NCI-H774 (cell line): ENCODE measurements at places on chromosomes 1 and 21.

DNA sequence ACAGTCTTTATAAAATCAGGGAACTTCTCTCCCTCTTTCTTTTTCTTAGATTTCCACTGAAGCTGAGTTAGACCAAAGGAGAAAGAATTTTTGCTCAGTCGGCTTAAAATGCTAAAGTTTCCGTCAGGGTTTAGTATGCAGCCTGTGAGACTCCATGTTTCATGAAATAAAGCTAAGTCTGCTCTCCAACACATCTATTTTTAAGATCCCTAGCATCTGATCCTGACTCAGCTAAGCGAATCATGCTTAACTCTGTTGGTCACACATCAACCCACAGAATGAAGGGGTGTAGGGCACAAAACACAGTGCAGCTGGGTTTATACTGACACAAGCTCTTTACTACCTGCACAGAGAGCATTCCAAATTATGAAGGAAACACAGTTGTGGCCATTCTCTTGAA is 102.4 kb upstream of the ZNF281 start:
- no peak for DNase-seq

DNA sequence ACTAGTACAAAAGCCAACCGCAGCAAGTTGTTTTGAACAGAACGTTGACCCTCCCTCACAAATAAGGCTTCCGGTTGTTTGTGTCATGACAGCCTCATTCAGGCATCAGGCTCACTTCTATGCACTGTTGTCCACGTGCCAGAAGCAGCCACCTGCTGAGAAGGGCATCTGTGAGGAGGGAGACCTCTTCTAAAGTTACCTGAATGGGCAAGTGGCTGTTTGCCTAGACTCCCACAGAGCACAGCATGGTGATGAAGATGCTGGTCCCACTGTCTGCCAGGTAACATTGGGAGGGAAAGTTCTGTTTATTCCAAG is 176.1 kb downstream of the CLIC6 start:
- DNase-seq: no peak

DNA sequence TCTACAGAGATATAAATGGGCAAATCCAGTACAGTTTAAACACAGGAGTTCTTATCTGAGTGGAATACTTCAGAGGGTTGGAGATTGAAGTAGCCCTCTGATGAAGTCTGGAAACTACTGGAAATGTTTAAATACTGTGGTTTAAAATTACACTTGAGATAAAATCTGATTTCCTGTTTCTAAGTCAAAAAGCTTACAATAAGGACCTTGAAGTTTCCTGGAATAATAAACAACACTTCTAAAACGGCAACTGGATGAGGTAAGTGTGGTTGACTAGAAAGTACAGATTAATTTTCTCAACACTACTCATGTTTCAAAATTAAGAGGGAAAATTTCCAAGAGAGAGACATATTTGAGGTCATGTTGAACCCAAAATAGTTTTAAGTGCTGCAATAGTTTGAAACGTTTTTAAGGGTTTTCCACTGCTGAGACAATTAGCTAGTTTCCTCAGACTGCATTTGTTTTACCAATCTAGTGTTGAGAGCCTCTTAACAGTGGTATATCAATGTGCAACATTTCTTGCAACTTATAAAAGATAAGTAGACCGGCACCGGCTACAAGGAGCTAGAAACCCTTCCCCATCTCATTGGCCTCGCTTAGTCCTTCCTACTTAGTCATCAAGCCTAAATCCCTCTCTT is 27.4 kb downstream of the KCNA3 start:
- no peak for DNase-seq

DNA sequence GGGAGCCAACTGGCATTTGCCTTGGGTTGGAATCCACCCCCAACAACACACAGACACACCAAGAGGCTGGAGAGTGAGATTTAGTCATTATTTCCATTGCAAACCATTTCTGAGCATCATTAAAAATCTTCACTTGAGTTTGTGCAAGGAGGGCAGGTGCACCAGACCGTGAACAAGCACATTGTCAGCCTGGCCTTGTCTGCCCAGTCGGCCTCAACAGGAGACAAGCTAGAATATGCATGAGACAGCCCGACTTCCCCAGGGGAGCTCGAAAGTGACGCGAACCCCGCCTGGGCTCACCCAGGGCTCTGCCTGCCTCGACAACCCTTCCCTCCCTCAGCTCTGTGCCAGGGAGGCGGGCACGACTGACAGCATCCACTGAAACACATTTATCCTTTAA is 15.4 kb upstream of the GUCA2B start:
- DNase-seq: no peak

DNA sequence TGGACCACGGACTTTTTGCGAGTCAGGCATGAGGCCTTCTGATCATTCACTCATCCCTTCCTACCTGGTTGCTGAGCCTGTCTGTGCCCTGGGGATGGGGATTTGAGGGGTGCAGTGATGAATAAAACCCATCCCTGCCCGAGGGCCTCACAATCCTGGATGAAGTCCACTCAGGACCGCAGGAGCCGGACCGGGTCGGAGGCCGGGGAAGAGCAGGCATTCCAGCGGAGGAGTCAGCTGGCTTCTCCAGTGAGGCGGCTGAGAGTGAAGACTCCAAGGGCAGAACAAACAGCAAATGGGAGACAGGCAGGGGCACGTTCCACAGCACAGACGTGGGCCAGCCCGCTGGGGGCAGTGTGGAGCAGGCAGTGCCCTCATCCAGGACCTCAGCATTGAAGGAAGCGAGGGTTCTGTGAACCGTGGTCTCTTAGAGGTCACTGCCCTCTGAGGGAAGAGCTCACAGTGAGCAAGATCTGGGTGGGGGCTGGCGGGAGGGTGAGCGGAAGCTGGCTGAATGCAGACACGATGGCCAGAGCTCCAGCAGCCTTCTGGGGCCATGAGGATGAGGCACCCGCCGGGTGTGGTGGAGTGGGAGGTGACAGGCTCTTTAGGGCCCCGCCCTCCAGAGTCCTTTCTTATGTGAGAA is 10.9 kb upstream of the LRRC3 start:
- no peak for DNase-seq

DNA sequence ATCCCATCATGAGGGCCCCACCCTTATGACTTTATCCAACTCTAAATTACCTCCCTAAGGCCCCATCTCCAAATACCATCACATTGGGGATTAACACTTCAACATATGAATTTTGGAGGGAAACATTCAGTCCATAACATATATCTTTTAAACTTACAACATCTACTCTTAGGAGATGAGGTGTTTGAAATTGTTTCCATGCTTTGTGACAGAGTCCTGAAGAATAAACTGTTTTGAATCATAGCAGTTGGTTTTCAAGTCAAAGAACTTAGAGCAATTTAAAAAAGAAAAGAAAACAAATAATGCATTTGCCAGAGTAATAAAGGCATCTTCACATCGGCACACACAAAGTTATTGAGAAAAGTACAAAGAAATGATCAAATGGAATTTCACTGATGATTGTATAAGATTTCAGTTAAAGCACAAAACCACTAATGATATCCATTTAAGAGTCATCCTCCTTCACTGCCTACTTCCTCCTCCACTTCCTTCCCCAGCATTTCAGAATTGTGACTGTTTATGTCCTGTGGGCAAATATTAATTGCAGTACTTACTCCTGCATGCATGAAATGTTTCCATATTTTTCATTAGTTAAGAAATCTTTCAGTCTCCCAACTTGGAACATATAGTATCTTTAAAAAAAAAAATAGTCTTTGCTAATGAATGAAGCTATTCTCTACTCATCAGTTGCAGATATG is 202.0 kb downstream of the LRRC40 start:
- no peak for DNase-seq

DNA sequence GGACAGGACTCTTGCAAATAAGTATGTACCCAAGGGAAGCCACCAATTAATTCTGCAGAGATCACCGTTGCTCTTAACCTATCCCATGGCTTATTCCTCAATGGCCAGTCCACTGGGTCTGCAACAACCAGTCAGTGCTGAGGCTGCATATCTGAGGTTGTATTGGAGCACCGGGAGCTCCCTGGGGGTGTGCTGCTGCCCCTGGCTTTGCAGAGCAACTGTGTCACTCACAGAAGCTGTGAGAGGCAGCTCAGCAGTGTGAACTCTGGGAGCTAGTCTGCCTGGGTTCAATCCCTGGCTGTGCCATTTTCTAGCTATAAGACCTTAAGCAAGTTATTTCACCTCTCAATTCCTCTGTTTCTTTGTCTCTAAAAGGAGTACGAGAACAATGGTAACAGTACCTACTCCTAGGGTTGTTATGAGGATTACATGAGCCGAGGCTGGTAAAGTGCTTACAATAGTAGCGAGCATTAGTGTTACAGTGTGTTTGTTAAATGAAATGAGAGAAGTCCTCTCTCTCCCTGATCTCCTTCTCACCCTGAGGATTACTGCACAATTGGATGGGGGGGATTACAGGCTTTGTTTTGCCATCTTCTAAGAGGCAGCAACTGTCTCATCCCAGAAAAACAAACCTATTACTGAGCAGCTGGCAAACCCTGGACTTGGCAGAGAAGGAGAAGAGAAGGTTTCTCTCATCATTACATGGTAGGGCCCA is 3.6 kb downstream of the RXRG start:
- no peak for DNase-seq

DNA sequence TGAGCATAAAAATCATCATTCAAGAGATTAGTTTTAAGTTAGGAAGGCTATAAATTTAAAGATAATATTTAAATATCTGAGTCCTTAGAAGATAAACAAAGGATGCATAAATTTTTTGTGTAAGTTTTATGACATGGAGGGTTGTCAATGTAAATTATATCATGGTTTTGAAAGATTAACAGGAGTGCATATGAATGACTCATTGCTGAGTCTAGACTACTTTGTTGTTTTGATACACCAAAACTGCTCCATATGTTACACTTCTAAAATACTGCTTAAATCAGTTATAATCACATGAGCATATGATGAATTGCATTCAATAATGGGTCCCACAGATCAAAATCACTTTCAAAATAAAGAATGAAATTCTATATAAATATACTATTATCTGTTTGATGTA is 312.5 kb downstream of the KCNT2 start:
- DNase-seq: no peak

- DNase-seq: no peak
Observed at GRCh38 chr1:10431070-10431730, 967 bp downstream of the CENPS start.

- DNase-seq: no peak
Observed at GRCh38 chr1:156104861-156105832, 9.4 kb upstream of the LMNA start.

GRCh38 chr1:96747565-96747964 is 26.0 kb downstream of the PTBP2 start:
- no peak for DNase-seq

DNA sequence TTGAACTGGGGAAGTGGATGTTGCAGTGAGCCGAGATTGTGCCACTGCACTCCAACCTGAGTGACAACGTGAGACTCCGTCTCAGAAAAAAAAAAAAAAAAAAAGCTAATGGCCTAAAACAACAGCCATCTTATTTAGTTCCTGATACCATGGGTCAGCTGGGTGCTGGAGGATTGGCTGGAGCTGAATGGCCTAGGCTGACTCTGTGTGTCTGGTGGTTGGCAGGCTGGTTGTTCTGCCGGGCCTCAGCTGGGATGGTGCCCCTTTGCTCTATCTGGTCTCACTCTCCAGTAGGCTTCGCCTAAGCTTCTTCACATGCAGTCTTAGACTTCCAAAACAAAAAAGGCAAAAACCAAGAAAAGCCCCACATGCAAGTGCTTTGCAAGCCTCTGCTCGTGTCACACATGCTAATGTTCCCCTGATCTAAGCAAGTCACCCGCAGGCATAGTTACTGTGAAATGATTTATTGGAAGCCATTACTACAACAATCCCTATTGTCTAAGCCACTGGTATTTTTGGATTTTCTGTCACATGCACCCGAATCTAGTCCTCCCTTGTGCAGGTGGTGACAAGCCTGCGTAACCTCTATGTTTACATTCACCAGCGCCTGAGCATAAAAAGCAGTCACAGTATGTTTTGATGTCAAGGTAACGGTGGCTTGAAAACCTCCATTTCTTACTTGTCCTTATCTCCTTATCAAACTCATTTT is 39.6 kb upstream of the KANK4 start:
- DNase-seq: peak; percentile 68

DNA sequence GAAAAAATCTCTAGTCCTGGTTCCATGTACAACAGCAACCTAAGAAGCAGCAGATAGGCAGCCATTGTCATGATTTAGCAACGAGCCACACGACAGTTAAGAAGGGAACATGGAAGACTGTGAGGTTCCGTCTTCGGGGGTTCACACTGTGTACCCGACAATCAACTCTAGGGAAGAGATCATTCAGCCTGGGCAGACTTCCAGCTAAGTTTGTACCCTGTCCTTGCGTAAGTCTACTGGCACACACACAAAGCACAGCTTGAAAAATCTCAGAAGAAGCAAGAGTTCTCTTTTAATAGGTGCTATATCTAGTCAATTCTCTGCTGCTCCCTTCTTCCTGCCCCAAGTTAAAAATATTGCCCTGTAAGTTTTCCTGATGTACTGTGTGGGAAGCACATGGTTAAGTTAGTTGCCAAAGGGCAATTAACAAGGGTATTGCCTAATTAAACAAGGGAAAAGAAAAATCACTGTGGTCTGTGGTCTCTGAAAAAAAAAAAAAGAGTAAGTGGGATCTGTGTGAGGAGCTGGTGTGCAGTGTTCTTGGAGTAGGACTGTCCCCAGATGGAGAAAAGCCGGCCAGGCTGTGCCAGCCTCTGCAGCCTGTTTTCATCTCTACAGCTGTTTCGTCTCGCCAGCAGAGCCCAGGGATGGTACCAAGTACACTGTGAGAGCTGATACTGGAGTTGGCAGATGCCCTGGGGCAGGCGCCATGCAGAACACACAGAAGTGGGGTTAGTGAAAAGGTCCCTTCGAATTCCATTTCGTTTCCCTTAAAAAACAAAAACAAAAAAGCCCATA is 6.4 kb upstream of the MYBPHL start:
- no peak for DNase-seq

DNA sequence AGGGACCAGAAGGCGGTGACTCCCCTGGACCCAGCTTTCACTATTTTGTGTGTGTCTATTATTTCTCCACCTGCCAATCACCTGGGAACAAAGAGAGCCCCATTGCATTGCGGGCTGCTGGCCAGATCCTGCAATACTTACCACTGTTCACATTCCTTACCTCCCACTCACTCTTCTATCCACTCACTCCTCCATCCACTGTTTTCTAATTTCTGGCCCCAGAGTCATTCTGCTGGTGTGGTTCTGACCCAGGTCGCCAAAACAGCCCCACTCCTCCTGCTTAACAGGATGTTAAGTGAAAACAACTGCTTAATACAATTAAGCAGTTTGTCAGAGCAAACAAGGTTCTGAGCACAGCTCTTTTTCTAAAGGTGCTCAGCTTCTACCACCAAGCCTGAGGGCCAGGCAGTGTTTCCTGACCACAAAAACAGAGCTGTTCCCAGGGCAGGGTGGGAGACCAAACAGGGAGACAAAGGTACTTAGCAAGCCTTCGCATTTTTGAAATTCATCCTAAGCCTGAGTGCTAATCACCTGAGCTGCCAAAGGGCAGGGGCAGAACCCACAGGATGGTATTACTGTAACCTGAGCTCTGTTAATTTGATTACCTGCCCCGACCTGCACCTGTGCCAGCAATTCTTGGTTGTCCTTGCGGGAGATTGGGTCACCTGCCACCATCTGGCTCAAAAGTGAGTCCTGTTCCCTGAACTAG is 38.5 kb upstream of the EFCAB14 start:
- DNase-seq: peak; percentile 63
